ENCODE measurements at places on chromosomes 4 and X. TPM values are rescaled to one million over a fixed set of nuclear protein-coding genes. Genes with fewer than 3 reads are reported as not detected.

Gene PPP1R3F
- 8.9 TPM for total RNA-seq

Gene PLP2
- total RNA-seq, result 1.5 TPM

Gene ARMCX2
- total RNA-seq, result 114 TPM

Gene GEMIN8
- 34.1 TPM for total RNA-seq

Gene SLC34A2
- total RNA-seq, result 0.28 TPM

Gene PLRG1
- 104 TPM for total RNA-seq

Gene CHRDL1
- total RNA-seq, result 7.3 TPM

Gene VSIG4
- not detected for total RNA-seq

Gene AADAT
- total RNA-seq, result 22.4 TPM

Gene ARL9
- total RNA-seq, result not detected

Gene ENPP6
- not detected for total RNA-seq

Gene GIMD1
- total RNA-seq, result not detected

Gene MTTP
- total RNA-seq, result 0.14 TPM

Gene CYSLTR1
- total RNA-seq, result not detected

Gene CITED1
- total RNA-seq, result 1.4 TPM

Gene IBSP
- not detected for total RNA-seq

Gene GATA1
- not detected for total RNA-seq

Gene PORCN
- total RNA-seq, result 23.8 TPM
